Epithelial cell of umbilical artery (primary cell): ENCODE measurements at places on chromosomes 6 and 20. TPM values are rescaled to one million over a fixed set of nuclear protein-coding genes. Genes with fewer than 3 reads are reported as not detected.

The WFDC5 gene
- not detected in 2 replicates for total RNA-seq

The CTAGE9 gene
- not detected in 2 replicates for total RNA-seq

The EYA2 gene
- total RNA-seq: not detected in 2 replicates

The RAD21L1 gene
- 0.15 TPM in 1 of 2 replicates, not detected in the other for total RNA-seq

The PPP1R14C gene
- not detected in 2 replicates for total RNA-seq

The RBM24 gene
- 0.30 and 1.3 TPM in 2 replicates for total RNA-seq

The GINS1 gene
- total RNA-seq: 14.3 and 25.7 TPM in 2 replicates

The HLA-G gene
- total RNA-seq: under 0.01 TPM in 1 of 2 replicates, not detected in the other

The ARFGEF3 gene
- total RNA-seq: 2.3 and 3.5 TPM in 2 replicates

The SLC17A3 gene
- total RNA-seq: not detected in 2 replicates

The PGC gene
- total RNA-seq: not detected in 2 replicates

The HLA-DOB gene
- total RNA-seq: not detected in 2 replicates
